ENCODE measurements at places on chromosomes 12 and 14. TPM values are rescaled to one million over a fixed set of nuclear protein-coding genes. Genes with fewer than 3 reads are reported as not detected.

- DNase-seq = peak; percentile 10
These were observed 114.5 kb upstream of the RTL1 start for GRCh38 chr14:101017806-101018560.

DNA sequence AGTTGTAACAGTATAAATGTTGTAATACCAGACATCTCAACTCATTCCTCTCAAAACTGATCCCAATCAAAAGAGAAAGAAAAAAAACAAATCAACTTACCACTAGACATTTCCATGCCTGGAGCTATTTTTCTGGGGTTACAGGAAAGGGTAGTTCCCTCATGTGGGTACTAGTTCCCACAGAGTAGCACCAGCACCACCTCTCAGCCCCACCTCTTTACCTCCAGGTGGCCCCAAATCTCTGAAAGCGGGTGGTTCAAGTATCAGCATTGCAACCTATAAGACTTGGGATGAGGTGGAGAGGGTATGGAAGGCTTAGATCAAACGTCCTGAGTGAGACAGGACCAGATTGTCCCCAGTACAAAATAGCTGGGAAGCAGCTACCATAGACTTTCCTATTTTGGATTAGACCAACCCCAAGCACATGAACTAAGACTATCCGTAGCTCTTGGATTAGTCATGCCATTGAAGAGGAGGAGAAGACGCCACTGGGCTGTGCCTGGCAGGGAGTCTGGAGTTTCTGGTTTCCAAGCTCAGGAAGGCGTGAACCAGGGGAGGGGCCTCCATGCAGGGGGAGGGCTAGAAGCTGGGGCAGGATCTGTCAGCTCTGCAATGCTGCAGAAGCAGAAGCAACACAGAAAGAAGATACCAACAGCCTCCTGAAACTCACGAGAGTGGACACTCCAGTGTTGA is at the start of gene SLC39A2:
SLC39A2 (plus strand) TSS at position 620 of the 693 bp plus-strand sequence. CDS start 154 bp downstream, outside the sequence.
- DNase-seq = peak; percentile 41

DYNC1H1 gene
- total RNA-seq = 553 TPM

DNA sequence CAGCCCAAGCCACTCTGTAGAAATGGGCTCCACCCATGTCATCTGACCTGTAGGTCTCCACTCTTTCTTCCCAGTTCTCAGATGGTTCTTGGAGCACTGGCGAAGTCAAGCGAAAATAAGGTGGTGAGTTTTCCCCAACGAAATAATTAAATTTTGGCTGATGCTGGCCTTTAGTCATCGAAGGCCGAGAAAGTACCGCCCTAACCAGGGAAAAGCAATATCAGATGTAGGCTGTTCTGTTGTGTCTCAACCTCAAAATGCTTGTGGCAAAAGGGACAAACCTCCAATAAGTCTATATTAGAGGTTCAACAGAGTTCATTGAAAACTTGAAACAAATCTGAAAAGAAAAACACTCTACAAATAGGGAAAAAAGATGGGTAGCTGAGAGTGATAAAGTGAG is 48.6 kb upstream of the BCAT1 start:
- no peak for DNase-seq

DNA sequence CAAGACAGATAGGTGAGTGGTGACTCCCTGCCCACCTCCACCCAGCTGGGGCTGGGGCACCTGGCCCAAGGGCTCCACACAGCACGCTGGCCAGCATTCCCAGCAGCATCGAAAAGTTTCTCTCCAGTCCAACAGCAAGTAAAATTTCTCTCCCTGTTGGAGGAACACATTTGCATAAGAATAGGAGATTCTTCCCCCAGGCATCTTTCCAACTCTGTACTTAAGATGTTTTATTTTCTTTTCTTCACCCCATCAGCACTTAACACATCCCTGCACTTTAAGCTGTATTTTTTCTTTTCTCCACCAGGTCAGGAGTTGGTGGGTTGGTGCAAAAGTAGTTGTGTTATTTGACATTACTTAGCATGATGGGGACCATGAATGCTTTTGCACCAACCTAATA is 47.2 kb downstream of the OR9K2 start:
- DNase-seq = no peak

- DNase-seq = no peak
These were observed 168.6 kb downstream of the ALX1 start for GRCh38 chr12:85448548-85449139.

GRCh38 chr12:117284140-117284539 is 77.3 kb downstream of the NOS1 start:
- no peak for DNase-seq

DNA sequence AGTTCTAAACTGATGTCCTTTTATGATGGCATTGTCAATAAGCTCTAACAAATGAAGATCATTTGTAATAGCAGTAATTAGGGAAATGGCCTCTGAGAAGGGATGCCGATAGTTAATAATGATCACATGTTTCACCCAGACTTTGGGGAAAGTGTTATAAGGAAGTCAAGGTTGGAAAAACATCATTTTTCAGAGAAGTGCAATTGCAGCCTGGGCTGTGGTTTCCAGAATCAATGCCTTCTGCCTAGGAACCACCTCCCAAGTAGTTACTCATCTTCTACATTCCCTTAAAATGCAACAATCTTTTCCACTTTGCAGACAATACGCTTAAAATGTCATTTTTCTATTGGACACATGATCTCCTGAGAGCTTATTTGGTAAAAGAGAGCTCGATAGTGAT is 879 bp downstream of the EDDM3A start:
- DNase-seq = no peak

- no peak for DNase-seq
These were observed 13.8 kb upstream of the POC1B start for GRCh38 chr12:89539426-89540223.

DNA sequence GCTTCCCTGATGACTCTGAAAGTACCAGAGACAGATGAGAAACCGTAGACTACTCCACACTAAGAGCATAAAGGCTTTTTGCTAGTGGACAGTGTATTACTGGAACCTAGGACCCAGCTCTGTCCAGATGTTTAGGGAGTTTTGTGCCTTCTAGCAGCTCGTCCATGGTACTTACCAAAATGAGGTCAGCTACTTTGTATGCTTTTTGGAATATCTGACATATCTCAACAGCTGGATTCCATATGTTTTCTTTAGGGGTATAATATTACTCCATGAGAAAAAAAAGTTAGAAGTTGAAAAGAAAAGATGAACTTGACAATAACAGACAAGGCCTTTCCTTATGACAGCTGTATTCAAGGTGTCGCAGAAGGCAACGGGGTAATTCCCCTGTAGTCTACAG is 32.1 kb upstream of the FRMD6 start:
- DNase-seq = no peak

SFSWAP gene
- 24.2 TPM for total RNA-seq

RNASE4 gene
- total RNA-seq = 5.3 TPM

GRCh38 chr12:69623970-69624369 is 13.3 kb upstream of the LRRC10 start:
- DNase-seq = peak; percentile 92

DNA sequence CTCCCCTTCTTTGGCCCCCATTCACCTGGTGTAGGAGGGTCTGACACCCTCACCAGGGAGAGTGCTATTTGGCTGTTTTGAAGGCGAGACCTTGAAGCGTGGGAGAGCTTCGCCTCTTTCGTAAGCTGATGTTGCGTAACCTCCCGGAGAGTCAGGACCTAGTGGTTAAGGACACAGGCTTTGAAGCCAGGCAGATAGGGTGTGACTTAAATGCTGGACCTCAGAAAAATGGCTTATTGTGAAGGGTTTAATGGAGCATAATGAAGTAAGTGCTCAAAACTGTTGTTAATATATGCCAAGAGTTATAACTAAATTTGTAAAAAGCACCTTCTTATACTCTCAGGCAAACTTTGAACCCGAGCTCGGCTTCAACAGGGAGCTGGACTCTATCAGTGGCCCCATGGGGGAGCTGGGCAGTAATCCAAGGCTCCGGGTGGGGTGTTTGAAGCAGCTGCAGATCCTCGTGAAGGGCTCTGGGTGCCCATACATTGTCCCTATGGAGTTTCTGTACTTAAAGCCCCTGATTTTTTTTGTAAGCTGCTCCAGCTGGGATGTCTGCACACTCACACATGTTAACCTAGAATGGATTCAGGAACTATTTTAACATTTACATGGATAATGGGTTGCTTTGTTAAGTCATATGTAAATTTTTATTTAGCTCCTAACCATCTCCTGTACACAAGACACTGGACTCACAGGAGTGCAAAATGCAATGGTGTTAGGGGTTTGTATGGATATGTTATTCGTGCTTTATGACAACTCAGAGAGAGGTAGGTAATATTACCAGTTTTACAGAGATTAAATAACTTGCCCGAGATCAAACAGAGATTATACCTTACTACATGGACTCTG is 26.0 kb downstream of the PPFIBP1 start:
- peak; percentile 91 for DNase-seq

ACOT6 gene
- not detected for total RNA-seq

DNA sequence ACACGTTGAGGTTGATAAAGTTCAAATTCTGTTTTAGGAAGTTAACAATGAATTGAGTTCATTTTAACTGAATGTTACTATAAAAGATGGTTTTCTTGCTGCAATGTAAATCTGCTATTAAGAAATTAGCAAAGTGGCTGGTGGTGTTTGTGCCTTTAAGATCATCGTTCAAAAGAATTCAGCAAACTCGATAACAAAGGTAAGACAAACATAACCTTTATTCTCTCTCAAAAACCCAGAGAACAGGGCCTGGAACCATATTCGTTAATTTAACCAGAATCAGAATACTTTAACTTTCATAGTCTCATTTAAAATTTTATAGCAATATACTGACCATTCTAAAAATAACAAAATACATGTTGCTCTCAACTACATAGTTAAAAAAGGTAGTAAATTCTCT is 3.4 kb downstream of the TMEM30B start:
- no peak for DNase-seq

DNA sequence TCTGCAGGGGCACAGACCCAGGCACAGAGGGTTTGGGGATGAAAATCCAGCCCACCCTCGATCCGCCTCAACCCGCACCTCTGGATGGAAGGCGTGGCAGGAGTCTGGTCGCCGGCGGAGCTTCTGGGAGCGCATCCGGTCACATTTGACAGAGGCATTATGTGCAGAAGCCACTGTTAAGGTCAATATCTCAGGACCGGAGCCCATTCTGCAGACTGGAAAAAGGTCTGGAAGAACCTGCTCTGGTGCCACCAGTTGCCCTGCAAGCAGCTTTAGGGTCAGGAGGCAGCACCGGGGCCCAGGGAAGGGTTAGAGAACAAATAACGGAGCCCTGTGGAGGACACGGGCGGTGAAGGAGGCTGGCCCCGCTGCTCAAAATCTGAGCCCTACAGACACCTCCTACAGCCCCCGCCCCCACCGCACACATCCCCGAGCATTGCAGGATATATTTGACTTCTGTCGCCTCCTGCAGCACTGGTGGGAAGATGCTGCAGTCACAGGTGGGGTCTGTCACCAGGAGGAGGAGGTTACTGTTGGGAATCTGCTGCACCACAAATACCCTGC is 25.1 kb upstream of the LRTM2 start:
- DNase-seq = no peak

HOXC5 gene
- not detected for total RNA-seq

GRCh38 chr12:116136340-116136739 is 141.2 kb downstream of the MED13L start:
- DNase-seq = no peak

DNA sequence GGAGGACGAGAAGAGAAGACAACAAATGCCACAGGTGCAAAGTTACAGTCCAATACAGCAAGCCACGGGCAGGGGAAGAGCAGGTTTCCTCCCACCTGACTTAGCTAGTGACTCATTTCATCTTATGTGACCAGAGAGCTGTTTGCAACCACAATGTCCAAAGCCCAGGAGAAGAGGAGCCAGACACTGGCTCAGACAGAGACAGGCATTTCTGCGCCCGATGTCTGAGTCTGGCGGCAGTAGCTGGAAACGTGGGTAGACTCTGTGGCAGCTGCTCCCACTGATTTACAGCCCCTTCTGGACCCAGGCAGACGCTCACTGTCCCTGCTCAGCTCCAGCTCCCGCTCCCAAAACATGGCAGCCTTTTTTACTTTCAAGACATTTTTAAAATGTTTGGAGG is 60.0 kb downstream of the CHGA start:
- DNase-seq = no peak

TRHDE gene
- total RNA-seq = 1.3 TPM

SDSL gene
- 2.6 TPM for total RNA-seq

- no peak for DNase-seq
These were observed at the start of gene MYO1H for GRCh38 chr12:109347589-109347988. TSS of gene MYO1H (plus strand) at chr12:109347900. CDS start at chr12:109347961, 61 bp downstream.

MUCL1 gene
- total RNA-seq = not detected

GRCh38 chr12:91935296-91935695 is 210.3 kb downstream of the BTG1 start:
- DNase-seq = no peak

PPP1R13B gene
- total RNA-seq = 82.8 TPM

DNA sequence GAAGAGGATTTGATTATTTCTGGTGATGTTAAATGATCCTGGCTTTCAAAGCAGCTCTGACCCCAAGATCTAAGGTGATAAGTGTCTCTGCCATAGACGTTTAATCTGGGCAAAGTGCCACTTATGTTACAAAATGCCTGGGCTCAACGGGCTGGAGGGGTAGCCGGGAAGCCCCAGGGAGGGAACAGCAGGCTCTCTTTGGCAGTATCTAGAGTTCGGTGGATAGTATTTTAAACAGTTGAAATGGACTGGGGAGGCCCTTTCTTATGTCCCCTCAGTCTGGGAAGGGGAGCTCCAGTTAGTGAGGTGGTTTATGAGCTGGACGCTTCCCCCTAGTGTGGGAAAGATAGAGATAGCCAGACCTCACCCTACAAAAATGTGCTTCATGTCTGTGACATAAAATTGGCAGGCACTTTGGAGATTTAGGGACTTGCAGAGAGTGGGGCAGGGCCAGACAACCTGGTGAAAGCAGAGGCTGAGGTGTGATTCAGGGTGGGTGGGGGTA is 5.5 kb upstream of the HOXC11 start:
- no peak for DNase-seq

LRTM2 gene
- total RNA-seq = not detected

PSEN1 gene
- 31.4 TPM for total RNA-seq

DNA sequence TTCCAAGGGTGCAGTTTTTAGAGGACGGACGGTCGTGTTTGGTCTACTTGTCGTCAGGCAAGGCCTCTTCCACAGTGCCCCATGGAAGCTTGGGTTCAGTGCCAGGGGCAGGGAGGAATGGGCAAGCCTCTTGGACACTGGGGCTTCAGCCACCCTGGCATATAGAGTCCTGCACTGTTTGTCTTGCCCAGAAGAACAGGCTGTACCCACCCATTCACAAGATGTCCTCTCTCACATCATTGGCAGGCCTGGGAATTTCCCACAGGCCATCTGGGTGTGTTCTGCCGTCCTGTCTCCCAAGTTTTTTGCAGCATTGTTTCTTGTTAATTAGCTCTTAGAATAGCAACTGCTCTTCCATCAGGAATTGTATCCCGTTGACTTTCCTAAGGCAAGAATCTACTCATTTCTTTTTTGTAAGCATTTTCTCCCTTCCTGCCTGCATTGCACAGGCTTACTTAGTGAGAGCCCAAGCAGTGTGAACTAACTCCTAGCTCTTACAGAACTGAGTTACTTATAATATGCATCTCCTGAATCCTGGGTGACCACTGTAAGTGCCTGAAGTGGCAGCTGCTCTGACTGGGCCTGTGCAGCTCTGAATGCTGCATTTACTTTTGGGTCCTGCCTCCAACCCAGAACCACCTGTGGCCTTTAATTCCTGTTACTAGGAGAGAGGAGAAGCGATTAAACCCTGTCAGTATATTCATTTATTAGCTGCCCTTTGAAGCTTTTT is 149.4 kb upstream of the HIF1A start:
- no peak for DNase-seq

GRCh38 chr12:93904124-93904523 is 226.9 kb downstream of the CRADD start:
- DNase-seq = no peak

All from heart left ventricle (tissue), 16 donors.